ENCODE measurements at places on chromosomes 5 and 9. TPM values are rescaled to one million over a fixed set of nuclear protein-coding genes. Genes with fewer than 3 reads are reported as not detected.

The PCDHA1 gene
- total RNA-seq = 0.12 TPM

The SPATA31A5 gene
- total RNA-seq = not detected

The FOXD4L3 gene
- total RNA-seq = not detected

The WHRN gene
- total RNA-seq = 7.2 TPM

The LVRN gene
- total RNA-seq = 0.64 TPM

The GCNT1 gene
- 0.55 TPM for total RNA-seq

The EFNA5 gene
- 50.2 TPM for total RNA-seq

The PCDHA4 gene
- not detected for total RNA-seq

The GABRB2 gene
- total RNA-seq = not detected

The CER1 gene
- total RNA-seq = not detected

The PLAC8L1 gene
- total RNA-seq = not detected

The NOTCH1 gene
- total RNA-seq = 8.0 TPM

The TICAM2 gene
- not detected for total RNA-seq

The PCDHGB1 gene
- total RNA-seq = 1.1 TPM

The PCDHGA2 gene
- 0.12 TPM for total RNA-seq

GRCh38 chr5:31232273-31232888 lies 38.9 kb downstream of the CDH6 start:
- DNase-seq = peak; percentile 56

- DNase-seq = no peak
These were observed 223.5 kb downstream of the SH3GL2 start for GRCh38 chr9:17802249-17802857.

GRCh38 chr5:170632985-170633234 lies 129.1 kb downstream of the KCNIP1 start:
- no peak for DNase-seq

DNA sequence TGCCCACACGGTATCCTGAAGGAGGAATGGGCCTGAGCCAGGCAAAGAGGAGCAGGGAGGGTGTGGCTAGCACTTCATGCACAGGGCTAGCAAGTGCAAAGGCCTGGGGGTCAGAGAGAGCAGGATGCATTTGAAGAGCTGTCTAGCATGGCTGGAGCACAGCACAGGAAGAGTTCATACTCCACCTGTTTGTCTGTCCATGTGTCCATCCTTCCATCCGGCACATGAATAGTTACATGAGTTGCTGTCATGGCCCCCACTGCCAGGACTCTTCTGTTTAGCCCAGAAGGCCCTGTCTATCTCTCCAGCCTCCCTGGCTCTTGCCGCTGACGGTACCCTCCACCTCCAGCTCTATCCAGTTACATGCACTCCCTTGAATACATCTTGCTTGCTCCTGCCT lies 17.1 kb downstream of the RGS3 start:
- no peak for DNase-seq

GRCh38 chr9:133980864-133981588 lies 11.1 kb downstream of the VAV2 start:
- DNase-seq = no peak

- DNase-seq = no peak
These were observed 27.4 kb downstream of the DROSHA start for GRCh38 chr5:31504529-31504928.

GRCh38 chr5:94715768-94716167 lies 97.3 kb downstream of the SLF1 start:
- no peak for DNase-seq

- DNase-seq = no peak
These were observed 54.7 kb downstream of the FOXD1 start for GRCh38 chr5:73393611-73394489.

GRCh38 chr5:881551-881935 lies 11.1 kb downstream of the BRD9 start:
- no peak for DNase-seq

GRCh38 chr5:89613222-89613956 lies 730.4 kb upstream of the MEF2C start:
- no peak for DNase-seq

DNA sequence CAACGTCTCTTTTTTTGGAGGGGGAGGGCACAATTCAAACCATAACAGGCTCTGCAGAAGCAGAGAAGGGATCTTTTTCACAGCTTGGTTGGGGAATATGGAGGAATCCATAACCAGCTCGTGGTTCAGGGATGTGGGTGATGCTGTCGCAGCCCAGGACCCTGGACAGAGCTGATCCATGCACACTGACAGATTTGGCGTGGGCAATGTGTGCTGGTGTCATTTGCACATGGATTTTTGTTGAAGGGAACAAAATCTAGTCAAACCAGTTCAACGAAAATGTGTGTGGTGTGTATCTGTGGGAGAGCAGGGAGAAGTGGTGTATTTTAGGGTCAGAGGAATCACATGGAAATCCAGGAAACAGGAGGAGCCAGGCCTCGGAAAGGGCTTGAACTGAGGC lies 4.2 kb downstream of the DOCK2 start:
- no peak for DNase-seq

- no peak for DNase-seq
These were observed 95.4 kb upstream of the RETREG1 start for GRCh38 chr5:16712178-16712577.

GRCh38 chr9:121328876-121329681 lies 41.0 kb downstream of the STOM start:
- no peak for DNase-seq

- no peak for DNase-seq
These were observed 2.8 kb downstream of the CDH6 start for GRCh38 chr5:31196309-31196708.

- no peak for DNase-seq
These were observed 103.2 kb upstream of the TARS1 start for GRCh38 chr5:33337637-33337992.

DNA sequence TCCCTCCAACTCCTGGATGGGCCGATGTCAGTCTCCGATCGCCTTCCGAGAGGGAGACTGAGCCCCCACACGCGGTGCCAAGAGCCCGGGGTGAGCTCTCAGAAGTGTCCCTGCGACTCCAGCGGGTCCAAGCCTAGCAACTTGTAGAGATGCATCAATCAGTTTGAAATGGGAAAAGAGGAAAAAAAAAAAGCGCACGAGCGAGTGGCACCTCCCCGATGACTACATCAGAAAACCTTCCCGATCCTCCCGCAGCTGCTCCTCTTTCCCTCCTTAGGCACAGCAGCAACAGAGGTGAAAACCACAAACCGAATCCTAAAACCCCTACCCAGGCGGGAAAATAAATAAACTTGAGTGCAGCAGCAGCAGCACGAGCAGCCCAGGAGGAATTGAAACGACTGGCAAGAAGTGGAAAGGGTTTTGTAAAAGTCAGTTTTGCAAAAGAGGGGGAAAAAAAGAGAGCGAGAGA lies 1.0 kb upstream of the EFNA5 start:
- no peak for DNase-seq

DNA sequence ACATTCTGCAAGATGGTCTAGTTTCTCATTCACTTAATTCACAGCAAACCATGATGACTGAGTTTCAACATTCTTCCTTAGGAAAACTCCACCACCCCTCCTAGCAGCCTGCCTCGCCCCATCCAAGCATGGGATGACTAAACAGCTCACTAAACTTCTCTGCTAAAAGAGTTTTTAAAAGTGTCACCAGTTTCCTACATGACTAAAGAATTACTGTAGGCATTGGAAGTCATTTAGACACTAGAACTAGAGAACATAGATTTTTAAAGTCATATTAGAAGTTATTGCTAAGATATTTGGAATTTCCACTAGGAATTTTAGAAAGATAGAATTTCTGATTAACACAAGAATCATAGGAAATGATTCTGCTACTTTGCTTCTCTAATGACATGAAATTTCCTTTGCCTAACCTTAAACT lies 5.5 kb upstream of the ESM1 start:
- peak; percentile 28 for DNase-seq

DNA sequence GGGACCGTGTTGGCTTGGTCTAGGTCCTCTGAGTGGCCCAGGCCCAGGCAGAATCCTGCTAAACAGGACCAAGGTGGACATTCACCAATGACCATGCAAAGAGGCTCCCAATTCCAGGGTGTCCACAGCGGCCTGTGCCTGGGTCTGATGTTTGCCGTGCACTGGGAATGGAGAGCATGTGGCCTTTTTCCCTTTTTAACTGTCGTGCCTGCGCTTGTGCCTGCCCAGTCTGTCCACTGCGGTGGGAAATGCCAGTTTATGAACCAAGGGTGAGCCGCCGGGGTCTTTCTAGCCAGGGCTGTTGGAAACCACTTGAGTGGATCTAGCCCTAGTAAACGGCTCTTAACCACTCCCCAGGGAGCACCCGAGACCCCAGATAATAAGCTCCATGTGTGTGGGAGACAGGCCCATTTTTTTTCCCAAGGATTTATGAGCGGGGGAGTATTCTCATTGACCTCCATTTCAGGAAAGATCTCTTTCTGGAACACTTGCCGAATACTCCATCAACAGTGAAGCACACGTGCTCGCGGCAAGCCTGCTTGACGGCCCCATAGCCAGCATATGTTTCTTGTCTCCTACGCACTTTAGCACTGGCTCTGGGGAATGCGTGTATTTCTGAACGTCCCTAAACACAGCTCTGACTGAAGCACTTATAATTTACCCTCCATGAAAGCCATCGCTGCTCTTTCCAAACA lies 93.2 kb upstream of the PHYKPL start:
- DNase-seq = no peak

GRCh38 chr9:79756414-79756813 lies 184.6 kb downstream of the TLE4 start:
- DNase-seq = no peak

- no peak for DNase-seq
These were observed 21.1 kb upstream of the NOTCH1 start for GRCh38 chr9:136566901-136567300.

GRCh38 chr9:132414731-132415130 lies 4.7 kb downstream of the CFAP77 start:
- no peak for DNase-seq

GRCh38 chr5:147887026-147887627 lies 8.6 kb downstream of the SCGB3A2 start:
- DNase-seq = peak; percentile 26

GRCh38 chr9:121675969-121676822 lies 24.8 kb downstream of the DAB2IP start:
- DNase-seq = no peak

- peak; percentile 49 for DNase-seq
These were observed 190.6 kb downstream of the MPDZ start for GRCh38 chr9:13088720-13089427.

- no peak for DNase-seq
These were observed 36.2 kb upstream of the IFNK start for GRCh38 chr9:27487927-27488326.

GRCh38 chr5:38258319-38259061 lies at the start of gene EGFLAM:
Gene EGFLAM (plus strand): TSS chr5:38258559. CDS start chr5:38258755, 196 bp downstream.
- DNase-seq = no peak

GRCh38 chr5:54742417-54742891 lies 224.9 kb downstream of the SNX18 start:
- no peak for DNase-seq

- DNase-seq = no peak
These were observed 288.7 kb downstream of the CSNK1G3 start for GRCh38 chr5:123800640-123801039.

GRCh38 chr5:143758750-143759149 lies 53.2 kb upstream of the HMHB1 start:
- no peak for DNase-seq

DNA sequence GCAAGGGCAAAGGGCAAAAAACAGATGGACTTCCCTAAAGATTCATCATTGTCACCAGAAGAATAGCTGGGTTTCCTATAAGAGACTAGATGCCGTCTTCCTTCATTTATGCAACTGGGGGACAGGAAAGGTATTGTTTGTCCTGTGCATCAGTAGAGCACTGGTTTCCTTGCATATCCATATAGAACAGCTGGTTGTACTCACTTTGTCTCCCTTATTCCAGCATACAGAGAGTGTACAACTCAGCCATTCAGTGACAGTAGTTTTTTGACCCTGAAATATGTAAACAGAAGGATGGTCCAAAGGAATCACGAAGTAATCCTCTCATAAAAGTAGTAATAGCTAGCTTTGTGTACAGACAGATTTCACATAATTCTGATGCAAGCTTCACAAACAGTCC lies 22.5 kb upstream of the MAST4 start:
- DNase-seq = no peak

GRCh38 chr5:142626099-142626498 lies 59.8 kb downstream of the FGF1 start:
- DNase-seq = no peak

DNA sequence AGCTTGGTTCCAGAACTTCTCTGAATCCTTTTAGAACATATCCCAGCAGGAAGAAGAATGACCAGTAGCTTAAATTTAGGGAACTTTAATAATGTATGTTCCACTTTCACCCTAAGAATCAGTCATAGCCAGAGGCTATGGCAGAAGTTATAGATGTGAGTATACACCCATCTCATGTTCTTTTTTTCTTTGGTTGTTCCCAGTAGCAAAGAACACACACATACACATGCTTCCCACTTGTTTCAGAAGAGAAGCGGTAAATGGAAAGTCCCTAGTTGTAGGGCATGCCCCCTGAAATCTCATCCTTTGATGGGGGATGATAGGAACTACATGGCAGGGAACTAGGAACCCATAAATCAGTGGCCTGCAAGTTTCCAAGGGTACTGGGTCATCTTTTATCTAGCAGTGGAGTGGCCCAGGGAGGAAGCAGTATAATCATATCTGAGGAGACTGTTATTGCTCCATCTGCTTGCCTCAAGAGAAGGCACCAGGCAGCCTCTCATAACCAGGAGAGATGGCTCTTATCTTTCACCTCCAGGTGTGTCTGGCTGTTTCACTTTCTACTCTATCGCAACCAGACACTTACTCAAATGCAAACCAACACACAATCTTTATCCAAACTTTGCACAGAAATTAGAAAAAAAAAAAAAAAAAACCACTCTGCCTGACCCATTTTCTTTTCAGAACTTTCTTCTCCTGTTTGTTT lies 109.5 kb downstream of the SNCAIP start:
- no peak for DNase-seq

DNA sequence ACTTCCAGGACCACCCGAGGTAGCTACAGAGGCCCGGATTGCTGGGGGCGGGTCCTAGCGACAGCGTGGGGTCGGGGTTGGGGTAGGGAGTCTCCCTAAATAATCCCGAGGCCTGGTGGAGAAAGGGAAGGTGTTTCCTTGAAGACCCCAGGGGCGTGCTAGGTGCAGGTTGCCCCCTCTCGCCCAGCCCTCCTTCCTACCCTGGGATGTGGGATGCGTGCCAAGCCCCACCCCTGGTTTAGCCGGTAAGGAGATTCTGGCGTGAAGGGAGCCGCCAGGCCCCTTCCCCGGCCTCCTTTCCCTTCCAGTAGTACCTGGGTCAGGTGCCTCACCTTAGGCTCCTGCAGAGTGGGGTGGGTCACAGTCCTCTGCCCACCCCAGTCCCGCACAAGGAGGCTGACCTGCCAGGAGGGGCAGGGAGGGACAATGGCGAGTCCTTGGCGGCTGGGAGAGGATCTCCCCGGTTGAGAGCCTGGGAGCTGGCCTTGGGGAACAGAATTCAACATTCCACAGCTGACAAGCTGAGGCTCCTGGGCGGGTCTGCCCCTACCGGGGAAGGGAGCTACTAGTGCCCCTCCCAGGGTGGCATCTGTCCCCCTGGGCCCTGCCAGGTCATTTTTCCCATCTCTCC lies 674 bp downstream of the TSPAN17 start:
- DNase-seq = no peak

DNA sequence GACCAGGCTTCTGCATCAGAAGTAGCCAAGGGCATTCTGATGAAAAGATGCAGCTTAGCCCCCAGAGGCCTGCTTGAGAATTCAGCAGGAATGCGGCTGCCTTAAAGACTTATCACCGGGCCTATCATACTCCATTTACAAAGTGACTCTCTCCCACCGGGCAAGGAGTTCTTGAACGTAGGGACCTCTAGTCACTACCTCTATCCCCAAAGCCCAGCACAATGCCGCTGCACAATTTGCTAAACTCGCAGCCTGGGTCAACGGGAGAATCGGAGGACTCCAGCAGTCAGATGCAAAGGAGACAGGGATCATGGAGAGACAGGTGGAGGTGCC lies 661 bp downstream of the PDCL start:
- no peak for DNase-seq

Data from NCI-H460 (cell line).